ENCODE measurements at places on chromosomes 7 and 10.

- peak; percentile 35 for DNase-seq
These were observed 72.9 kb upstream of the ABCB5 start for GRCh38 chr7:20542594-20542993.

DNA sequence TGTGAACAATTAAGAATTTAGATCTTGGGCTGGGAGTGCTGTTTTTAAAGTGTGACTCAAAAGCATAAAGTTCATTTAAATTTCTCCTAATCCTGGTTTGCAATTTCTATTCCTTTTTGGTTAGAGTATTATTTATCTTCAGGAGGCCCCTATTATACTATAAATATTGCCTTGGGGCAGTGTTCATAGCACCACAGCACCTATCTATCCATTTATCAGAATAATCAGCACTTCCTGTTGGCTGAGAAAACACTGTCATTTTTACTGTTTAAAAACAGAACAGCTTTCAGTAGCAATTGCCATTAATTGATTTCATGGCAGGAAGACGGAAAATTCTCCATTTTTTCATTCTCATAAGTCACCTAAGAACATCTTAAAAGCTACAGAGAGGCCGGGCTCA is 111.4 kb downstream of the KIAA1217 start:
- DNase-seq: no peak

DNA sequence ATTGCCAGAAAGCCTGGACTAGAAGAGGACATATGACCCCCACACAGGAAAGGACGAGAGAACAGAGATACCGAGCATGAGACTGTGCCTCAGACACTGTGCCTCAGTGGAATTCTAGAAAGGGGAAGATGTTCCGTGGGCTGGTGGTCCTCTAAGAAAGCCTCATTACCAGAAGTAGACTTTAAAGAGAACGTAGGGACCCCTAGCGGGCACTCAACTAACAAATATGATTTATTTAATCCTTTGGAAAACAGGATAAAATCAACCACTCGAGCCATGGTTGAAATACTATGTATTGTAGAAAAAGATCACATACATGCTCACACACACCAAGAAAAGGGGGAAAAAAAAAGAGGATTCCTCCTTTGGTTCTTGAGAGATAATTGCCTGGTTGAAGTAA is 701.2 kb upstream of the SORCS1 start:
- no peak for DNase-seq

DNA sequence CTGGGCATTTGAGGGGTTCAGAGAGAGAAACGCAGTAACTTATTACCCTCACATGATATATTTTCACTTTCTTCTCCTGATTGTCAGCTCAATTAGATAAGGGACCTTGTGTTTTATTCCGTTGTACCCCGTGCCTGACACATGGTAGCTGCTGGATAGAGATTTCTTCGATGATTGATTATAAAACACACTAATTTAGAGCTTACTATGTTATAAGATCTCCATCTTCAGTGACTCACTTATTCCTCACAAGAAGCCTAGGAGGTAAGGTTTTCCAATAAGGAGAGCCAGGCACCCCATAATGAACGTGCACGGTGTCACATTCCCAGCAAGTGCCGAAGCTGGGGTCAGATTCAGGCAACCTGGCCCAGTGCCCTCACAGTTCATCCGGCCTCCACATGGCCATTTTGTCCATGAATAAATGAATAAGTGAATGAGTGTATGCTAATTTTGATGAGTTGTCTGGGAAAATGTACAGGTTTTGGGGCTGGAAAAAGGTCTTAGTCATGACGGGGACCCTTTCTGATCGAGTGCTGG is 138.1 kb upstream of the CDCA7L start:
- peak; percentile 9 for DNase-seq

- no peak for DNase-seq
These were observed 37.6 kb downstream of the ENTPD1 start for GRCh38 chr10:95793401-95794045.

- no peak for DNase-seq
These were observed 168.2 kb downstream of the LRRC4 start for GRCh38 chr7:127863082-127863481.

DNA sequence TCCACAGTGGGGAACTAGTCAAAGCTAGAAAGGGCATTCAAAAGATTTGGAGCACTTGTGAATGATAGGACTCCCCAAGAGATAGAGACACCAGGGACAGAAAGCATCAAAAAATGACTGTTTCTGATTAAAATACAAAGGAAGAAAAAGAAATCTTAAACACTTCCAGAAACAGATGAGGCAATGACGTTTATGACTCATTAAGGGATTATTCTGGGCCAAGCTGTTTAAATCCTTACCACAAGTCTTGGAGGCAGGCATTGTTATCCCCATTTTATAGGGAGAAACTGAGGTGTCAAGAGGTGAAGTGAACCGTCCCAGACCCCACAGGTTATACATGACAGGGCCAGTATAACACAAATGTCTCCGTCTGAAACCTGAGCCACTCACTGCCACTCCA is 68.3 kb upstream of the AMPH start:
- peak; percentile 30 for DNase-seq

- DNase-seq: no peak
These were observed 24.2 kb downstream of the CCM2 start for GRCh38 chr7:45024126-45024744.

- no peak for DNase-seq
These were observed 8.8 kb downstream of the ADAP1 start for GRCh38 chr7:945556-946255.

DNA sequence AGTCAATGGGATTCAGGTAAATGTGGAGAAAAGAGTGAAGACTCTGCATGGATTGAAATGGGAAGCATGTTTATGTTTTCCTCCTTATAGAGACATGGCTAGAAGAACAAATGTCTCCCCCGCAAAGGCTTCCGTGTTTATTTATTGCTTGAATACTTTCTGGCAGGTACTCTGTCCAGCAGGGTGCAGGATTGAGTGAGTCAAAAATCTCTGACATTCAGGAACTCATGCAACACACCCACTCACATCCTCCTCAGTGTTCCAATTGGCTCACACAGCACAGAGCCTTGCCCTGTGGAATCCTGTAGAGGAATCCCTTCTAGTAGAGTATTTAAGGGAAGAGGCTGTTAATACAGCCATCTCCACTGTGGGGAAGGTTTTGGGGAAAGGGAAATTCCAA is 290.3 kb upstream of the VWC2 start:
- DNase-seq: no peak

- no peak for DNase-seq
These were observed 585.0 kb downstream of the AUTS2 start for GRCh38 chr7:70183278-70183677.

GRCh38 chr7:8627325-8627724 is 193.9 kb downstream of the NXPH1 start:
- DNase-seq: no peak

- DNase-seq: peak; percentile 46
These were observed 54.9 kb upstream of the ANK3 start for GRCh38 chr10:60444494-60445064.

DNA sequence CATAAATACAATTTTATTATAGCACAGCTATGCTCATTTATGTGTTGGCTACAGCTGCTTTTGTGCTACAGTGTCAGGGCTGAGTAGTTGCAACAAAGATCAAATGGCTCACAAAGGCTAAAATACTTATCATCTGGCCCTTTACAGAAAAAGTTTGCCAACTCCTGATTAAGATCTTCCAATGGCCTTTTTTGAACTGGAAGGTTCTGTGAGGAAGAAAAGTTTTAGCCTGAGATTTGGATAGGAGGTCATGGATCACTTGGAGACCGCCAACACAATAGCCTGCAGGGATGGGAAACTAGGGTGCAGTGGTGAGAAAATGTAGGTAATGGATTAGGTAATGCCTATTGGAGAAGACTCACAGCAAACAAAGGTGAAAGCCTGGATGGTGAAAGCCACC is 169.8 kb downstream of the NOC3L start:
- DNase-seq: no peak

GRCh38 chr7:81162771-81163525 is 244.1 kb upstream of the SEMA3C start:
- DNase-seq: peak; percentile 82

DNA sequence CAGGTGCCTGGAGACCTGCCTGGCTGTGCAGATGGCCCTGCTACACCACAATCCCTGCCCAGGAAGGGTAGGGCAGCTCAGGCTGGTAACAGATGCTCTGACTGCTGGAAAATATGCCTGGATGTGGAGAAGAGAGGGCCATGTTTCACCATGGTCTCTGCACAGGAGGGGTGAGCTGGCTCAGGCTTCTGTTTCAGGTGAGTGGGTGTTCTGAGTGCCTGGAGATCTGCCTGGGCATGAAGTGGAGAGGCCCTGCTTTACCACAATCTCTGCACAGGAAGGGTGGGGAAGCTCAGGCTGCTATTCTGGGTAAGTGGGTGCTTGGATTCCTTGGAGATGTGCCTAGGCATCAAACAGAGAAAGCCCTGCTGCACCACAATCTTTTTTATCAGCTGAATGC is 350.1 kb downstream of the KIF20B start:
- no peak for DNase-seq

- DNase-seq: no peak
These were observed 4.0 kb downstream of the VSIR start for GRCh38 chr10:71769279-71769823.

- no peak for DNase-seq
These were observed 17.5 kb downstream of the LAMB4 start for GRCh38 chr7:108112683-108113082.

DNA sequence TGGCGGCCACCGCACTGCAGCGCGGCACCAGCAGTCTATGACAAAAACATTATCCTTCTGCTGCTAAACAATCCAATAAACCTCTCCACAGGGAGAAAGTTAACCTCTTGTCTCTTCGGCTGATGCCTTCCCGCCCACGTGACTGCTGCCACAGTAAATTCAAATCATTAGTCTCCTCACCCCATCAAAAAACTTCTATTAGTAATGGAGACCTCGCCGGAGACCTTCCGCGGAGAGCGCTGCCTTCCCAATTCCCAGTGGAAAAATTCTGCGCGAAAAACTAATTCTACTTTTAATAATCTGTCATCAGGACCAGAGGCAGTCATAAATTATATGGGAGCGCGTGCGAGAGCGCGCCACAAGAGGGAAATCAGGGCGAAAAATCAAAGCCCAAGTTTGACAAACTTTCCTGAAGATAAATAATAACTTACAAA is 90.0 kb upstream of the PAX2 start:
- no peak for DNase-seq

GRCh38 chr10:53276797-53277196 is 504.2 kb upstream of the MBL2 start:
- DNase-seq: no peak

DNA sequence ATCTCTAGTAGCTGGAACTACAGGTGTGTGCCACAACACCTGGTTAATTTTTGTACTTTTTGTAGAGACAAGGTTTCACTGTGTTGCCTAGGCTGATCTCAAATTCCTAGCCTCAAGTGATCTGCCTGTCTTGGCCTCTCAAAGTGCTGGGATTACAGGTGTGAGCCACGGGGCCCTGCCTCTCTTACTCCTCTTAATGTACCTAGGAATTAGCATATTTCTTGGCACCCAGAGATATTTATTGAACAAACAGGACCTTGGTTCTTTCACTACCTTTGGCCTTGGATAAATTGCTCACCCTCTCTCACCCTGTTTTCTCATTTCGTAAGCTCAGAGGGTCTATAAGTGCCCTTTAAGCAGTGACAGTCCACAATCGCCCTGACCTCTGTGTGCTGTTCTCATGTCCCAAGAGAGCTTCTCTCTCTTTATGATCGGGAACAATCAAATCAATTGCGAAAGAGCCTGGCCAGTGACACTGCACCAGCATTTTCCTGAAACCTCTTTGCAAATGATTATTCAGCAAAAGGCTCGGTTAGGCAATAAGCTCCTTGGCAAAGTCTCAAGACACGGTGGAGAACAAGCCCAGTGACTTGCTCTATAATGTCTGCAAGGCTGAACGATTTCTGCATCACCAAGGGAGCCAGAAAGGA is 117.7 kb downstream of the APBB1IP start:
- DNase-seq: peak; percentile 6

- peak; percentile 73 for DNase-seq
These were observed 5.1 kb upstream of the SLC16A12 start for GRCh38 chr10:89540420-89540949.

- no peak for DNase-seq
These were observed at the start of gene KCP for GRCh38 chr7:128910569-128910945. Gene KCP, minus strand, starts transcription at chr7:128910709. Its CDS starts 33 bp downstream, at chr7:128910676.

GRCh38 chr10:26697922-26698608 is 564 bp downstream of the PDSS1 start:
- DNase-seq: peak; percentile 4

- no peak for DNase-seq
These were observed 445 bp downstream of the SSBP1 start for GRCh38 chr7:141738592-141739013.

- no peak for DNase-seq
These were observed 5.4 kb downstream of the PPP1R17 start for GRCh38 chr7:31692451-31692850.

- DNase-seq: no peak
These were observed 40.9 kb downstream of the LANCL2 start for GRCh38 chr7:55405856-55406541.

- peak; percentile 61 for DNase-seq
These were observed 15.6 kb downstream of the LYZL1 start for GRCh38 chr10:29304264-29304994.

DNA sequence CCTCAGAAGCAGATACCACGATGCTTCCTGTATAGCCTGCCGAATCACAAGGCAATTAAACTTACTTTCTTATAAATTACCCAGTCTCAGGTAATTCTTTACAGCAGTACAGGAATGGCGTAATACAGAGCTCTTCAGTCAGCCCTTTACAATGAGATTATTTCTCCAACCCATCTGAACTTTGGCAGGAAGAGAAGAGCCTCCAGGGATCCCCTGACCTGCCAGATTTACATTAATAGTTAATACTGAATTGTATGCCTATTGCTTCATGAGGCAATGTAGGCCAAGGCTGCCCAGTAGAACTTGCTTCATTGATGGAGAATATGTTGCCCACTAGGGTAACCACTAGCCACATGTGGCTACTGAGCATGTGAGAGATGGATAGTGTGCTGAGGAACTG is 608.7 kb downstream of the SH2D4B start:
- DNase-seq: no peak

- DNase-seq: no peak
These were observed 566.8 kb downstream of the CNTNAP2 start for GRCh38 chr7:146683439-146683838.

DNA sequence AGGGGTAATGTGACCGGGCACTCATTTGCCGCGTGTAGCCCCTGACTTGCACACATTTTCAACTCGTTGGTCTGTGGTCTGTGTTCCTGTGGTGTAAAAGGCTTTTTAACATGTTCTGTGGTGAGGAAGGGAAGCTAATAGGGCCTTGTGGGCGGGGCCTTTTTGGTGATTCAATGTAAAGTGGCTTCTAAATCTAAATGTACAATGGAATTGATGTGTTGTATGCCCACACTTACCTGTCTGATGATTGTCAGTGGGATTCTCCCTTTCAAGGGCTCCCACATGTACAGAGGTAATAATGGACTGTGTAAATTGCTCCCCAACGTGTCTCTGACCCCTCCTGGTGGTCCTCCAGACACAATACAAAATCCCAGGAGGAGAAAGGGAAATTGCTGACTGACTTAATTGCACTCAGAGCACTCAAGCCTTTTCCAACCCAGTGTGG is 43.1 kb upstream of the GATAD1 start:
- no peak for DNase-seq

- no peak for DNase-seq
These were observed 180.0 kb upstream of the INHBA start for GRCh38 chr7:41882745-41883420.

GRCh38 chr10:126177417-126178030 is 210.8 kb downstream of the ADAM12 start:
- DNase-seq: no peak
